Non-pigmented ciliary epithelial cell (primary cell): ENCODE measurements at places on chromosomes 1 and 21.

DNA sequence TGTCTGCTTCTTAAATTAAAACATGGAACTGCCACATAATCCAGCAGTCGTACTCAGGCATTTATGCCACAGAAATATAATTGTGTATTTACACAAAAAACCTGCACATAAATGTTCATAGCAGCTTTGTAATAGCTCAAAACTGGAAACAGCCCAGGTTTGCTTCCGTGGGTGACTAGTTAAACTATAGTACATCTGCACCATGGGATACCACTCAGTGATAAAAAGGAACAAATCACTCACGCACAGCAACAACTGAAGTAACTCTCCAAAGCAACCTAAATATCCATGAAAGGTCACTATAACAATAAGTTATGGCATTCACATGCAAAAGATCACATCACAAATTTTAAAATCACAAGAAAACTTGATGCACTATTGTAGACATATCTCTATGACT lies 64.4 kb downstream of the KCNT2 start:
- no peak for DNase-seq

GRCh38 chr1:41495210-41495948 lies 10.9 kb upstream of the EDN2 start:
- no peak for DNase-seq

GRCh38 chr21:44260791-44261631 lies 686 bp downstream of the DNMT3L start:
- DNase-seq: no peak

DNA sequence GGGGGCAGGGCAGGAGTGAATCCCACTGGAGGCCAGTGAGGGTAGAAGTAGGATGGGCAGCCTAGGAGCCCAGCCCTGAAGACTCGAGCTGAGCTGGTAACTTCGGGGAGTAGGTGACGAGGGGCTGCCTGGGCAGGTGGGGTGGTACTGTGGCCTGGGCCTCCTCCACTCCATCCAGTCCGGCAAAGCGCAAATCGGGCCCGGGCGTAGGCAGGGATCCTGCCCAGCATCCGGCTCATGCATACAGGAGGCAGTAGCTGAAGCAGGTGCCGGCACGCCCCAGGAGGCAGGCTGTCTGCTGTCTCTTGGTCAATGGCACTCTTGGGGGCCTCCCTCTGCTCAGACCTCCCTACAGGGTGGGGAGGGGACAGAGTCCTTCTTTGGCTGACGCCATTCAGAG lies 1.3 kb upstream of the TNFRSF25 start:
- no peak for DNase-seq

- DNase-seq: no peak
Observed at GRCh38 chr1:67689267-67690017, 4.4 kb downstream of the GADD45A start.

DNA sequence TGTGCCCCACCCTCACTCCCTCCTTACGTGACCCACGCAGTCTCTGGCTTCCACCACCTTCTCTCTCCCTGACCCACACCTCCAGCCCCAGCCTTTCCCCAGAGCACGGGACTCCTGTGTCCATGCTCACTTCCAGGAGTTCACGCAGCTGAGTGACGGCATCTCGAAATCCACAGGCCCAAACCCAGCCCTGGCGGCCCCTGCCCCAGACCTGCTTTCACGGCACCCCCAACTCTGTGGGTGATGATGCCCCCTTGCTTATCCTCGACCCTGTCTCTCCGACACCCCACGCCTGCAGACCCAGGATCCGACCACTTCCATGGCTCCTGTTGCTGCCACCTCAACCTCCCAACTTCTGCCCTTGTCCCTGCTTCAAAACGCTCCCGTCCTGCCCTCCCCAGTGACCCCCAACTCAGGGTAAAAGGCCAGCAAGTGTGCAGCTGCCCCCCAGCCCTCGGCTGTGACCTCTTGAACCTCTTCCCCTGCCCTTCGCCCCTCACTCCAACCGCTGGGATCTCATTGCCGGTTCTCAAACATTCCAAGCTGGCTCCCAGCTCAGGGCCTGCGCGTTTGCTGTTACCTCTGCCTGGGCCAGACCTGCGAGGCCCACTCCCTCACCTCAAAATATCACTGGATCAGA lies 30.4 kb upstream of the LAPTM5 start:
- no peak for DNase-seq

DNA sequence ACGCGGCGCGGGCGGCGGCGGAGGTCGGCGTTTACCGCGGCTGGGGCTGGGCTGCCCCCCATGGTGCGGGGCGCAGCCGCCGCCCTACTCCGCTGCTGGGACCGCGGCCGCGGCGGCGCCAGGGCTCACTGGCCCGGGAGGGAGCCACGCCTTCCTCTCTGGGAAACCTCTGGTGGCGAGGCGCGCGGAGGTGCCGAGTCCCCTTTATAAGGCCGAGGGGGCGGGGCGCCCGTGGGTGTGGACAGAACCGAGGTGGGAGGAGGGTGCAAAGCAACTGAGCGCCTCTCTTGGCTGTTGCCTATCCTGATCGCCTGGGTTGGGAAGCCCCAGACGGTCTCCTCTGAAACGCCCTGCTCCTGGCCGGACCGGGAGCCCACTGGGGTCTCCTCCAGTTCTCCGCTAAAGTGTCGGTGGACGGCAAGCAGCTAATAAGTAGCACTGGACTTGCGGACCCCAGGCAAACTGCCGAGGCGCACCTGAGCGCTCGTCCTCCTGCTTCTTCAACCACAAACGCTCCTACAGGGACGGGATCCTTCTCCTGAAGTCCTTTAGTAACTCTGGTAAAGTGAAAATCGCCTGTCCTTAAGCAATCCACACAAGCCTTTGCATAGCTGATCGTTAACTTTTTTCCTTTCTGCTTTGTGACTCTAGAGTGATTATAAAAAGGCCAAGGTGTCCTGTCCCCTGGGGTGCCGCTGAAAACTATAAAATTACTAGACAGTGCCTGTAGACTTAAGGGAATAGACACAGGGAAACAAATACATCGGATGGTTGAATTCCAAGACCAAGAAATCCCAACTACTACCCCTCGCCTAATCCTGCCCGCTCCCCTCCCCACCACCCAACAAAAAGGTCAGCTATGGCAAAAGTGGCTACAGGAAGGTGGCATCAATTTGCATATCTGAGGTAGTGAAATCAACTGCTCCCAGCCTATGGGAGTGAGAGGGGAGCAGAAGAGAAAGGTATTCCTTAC lies at the start of gene PTGER3:
Gene PTGER3 (minus strand): TSS at position 182 of the 973 bp plus-strand sequence. CDS start 239 bp downstream, outside the sequence.
- DNase-seq: no peak

DNA sequence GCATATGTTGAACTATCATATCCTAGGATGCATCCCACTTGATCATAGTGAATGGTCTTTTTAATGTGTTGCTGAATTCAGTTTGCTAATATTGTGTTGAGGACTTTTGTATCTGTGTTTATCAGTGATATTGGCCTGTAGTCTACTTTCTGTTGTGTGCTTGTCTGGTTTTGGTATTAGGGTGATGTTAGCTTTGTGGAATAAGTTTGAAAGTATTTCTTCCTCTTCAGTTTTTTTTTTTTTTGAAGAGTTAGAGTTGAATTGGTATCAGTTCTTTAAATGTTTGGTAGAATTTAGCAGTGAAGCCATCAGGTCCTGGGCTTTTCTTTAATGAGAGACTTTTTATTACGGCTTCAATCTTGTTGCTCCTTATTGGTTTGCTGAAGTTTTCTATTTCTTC lies 162.3 kb downstream of the VAV3 start:
- no peak for DNase-seq

- no peak for DNase-seq
Observed at GRCh38 chr1:203286161-203286984, 18.9 kb upstream of the BTG2 start.

GRCh38 chr1:107690491-107690890 lies 274.5 kb downstream of the VAV3 start:
- DNase-seq: no peak

- no peak for DNase-seq
Observed at GRCh38 chr1:243539636-243540035, 283.8 kb downstream of the SDCCAG8 start.

DNA sequence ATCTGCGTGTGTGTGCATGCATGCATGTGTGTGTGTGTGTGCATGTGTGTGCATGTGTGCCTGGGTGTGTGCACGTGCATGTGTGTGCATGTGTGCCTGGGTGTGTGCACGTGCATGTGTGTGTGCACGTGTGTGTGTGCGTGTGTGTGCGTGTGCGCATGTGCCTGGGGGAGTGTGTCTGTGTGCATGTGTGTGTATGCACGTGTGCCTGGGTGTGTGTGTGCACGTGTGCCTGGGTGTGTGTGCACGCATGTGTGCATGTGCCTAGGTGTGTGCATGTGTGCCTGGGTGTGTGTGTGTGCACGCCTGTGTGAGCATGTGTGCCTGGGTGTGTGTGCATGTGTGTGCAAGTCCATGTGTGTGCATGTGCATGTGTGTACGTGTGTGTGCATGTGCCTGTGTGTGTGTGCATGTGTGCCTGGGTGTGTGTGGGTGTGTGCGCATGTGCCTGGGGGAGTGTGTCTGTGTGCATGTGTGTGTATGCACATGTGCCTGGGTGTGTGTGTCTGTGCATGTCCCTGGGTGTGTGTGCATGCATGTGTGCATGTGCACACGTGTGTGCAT lies 29.3 kb upstream of the COL6A2 start:
- DNase-seq: no peak

GRCh38 chr1:116377541-116378529 lies 4.8 kb downstream of the ATP1A1 start:
- DNase-seq: peak; percentile 82

DNA sequence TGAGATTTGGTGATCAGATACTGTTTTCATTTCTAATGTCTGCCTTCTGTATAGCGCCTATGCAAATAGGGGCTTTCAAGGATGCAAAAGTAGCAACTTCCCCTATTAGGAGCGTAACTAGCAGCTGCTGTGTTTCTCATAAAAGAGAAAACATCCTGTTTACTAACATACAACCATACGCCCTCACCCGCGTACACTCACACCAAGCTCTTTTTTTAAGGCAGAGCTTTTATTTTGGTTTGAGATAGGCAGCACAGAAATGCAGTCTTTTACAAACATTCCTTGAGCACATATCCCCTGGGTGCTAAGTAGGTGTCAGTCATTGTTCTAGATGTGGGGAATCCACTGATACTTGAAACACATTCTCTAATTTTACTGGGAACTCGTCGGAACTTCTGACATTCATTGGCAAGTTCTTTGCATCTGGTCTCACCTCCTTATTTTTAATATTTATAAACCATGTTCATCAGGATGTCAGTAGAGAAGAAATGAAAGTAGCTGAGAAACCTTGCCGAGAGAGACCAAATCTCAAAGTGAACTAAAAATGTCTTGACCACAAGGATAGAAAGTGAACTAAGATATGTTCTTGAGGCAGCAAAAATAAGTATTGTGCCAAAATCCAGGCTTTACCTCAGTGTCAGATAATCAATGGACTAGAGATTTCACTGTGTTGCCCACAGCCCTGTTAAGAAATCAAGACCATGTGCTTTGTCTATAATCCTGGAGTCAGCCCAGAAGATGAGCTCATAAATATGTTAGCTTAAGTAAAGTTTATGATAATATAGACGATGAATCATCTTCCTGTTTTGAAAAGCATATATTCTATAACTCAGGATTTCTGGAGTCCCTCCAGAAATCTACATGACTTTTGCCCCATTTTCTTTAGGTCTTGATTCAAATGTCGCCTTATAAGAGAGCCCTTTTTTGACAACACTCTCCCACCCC lies 350.9 kb downstream of the ST6GALNAC3 start:
- peak; percentile 58 for DNase-seq

DNA sequence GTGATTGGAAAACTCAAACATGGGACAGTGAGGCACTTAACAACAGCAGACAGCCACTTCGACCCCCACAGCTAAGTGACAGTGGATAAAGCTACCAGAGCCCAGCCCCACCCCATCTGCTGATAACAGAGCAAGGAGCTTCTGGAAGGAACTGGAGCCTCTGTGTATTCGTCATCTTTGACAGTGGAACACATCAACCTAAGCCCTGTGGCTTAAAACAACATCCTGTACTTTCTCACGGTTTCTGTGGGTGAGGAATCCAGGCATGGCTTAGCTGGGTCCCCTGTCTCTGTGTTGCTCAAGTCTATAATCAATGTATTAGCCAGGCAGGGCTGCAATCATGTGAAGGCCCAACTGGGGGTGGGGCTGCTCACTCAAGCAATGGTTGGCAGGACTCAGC lies 18.4 kb upstream of the SIPA1L2 start:
- DNase-seq: no peak

- no peak for DNase-seq
Observed at GRCh38 chr1:7389201-7389905, 381.7 kb upstream of the VAMP3 start.

DNA sequence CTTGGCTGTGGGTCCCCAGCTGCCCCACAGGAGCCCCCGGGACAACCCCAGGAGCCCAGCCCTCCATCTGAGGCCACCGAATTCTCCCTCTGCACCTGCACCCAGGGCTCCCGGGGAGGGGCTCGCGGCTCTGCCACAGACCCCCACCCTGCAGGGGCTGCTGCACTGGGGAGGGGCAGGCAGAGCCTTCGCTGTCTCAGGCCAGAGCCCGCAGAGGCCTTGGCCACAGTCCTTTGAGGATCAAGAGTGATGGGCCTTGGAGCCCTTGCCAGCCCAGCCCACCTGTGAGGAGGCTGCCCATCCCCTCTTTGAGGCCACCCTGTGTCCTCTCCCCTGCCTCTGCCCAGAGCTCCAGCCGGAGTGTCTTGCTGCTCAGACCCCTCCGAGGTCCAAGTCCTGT lies 6.5 kb downstream of the PERM1 start:
- DNase-seq: no peak

- no peak for DNase-seq
Observed at GRCh38 chr1:38326135-38326534, 279.5 kb upstream of the POU3F1 start.

GRCh38 chr1:200737647-200738291 lies 924 bp upstream of the CAMSAP2 start:
- no peak for DNase-seq

GRCh38 chr1:226985239-226985838 lies 45.2 kb downstream of the COQ8A start:
- DNase-seq: no peak

DNA sequence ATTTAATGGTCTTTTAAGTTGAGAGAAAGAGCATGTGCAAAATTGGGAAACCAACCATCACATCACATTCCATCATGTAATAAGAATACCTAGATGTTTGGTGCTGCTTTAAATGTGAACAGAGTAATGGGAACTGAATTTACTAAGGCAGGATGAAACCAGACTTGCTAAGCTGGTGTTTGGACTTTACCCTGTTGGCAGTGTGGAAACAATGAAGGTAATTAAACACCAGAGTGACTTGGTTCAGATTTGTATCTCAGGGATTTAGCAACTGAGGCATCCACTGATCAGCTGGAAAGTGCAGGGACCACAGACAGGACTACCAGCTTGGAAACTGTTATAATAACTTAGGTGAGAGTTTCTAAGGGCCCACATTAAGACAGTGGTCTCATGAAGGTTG lies 263.4 kb downstream of the OLFM3 start:
- no peak for DNase-seq

GRCh38 chr1:248599396-248599795 lies 1.9 kb upstream of the OR2T10 start:
- DNase-seq: no peak

GRCh38 chr1:70509996-70510876 lies 99.2 kb downstream of the CTH start:
- DNase-seq: peak; percentile 97

DNA sequence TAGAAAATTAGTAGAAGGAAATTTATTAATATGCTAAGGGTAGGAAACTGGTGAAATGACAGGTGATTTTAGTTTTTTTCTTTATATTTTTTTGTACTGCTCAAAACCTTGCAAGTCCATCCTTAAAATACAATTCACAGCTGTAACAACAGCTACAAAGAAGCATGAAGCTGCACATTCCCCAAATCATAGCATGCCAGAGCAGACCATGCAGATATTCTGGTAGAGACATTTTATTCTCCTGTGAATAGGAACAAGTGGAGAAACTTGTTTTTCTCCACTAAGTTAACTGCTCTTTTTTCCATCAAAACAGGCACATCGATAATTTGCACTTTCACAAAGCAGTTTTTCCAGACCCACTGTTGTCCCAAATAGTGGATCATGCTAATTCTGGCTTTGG lies 1125.7 kb downstream of the BRINP3 start:
- no peak for DNase-seq

GRCh38 chr1:33055210-33056008 lies 18.7 kb upstream of the AK2 start:
- peak; percentile 80 for DNase-seq
